ENCODE measurements at places on chromosomes 16 and 17. TPM values are rescaled to one million over a fixed set of nuclear protein-coding genes. Genes with fewer than 3 reads are reported as not detected.

DNA sequence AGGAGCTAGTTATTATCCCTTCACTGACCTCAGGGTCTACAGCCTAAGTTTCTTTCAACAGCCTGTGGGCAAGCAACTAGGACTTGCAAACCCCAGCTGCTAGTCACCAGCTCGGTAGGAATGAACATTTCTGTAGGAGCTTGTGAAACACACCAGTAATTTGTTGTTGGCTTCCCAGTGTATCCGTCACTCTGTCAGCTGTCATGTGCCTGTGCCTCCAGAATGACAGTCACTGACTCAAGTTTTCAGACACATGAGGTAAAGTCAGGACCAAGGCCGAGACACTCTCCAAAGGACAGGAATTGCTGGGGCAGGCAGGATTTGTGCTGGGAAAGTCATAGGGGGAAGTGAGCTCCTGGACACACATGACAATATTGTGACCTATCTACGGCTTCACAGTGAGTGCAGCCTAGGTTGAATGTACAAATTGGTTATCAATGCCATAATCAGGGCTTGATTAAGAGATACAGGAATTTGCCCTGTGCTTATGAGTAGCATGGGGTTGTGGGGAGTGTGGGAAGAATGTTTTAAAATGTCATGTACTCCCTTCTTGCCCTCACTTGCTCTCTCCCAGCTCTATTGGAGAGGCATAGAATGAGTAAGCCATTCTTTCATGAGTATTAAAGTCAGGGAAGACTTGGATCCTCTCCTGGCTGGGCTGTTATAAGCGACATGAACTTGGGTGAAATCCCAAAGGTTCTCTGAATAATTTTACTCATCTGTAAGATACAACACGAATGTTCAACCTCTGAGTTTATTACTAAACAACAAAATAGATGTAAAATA is 391.4 kb downstream of the UTP18 start:
- H3K4me1 ChIP-seq: peaks cover 12% of the 10 kb centered on the region
- H3K27me3 ChIP-seq: peaks cover 2% of the 10 kb centered on the region
- H3K36me3 ChIP-seq: no peaks in the 10 kb centered on the region

- no peak overlapping the region for H3K27ac ChIP-seq
- DNase-seq: no peak
- H3K4me3 ChIP-seq: no peak overlapping the region
- peaks cover 15% of the 10 kb centered on the region for H3K27me3 ChIP-seq
Measured at GRCh38 chr16:51763072-51763661, 612.1 kb upstream of the SALL1 start.

DNA sequence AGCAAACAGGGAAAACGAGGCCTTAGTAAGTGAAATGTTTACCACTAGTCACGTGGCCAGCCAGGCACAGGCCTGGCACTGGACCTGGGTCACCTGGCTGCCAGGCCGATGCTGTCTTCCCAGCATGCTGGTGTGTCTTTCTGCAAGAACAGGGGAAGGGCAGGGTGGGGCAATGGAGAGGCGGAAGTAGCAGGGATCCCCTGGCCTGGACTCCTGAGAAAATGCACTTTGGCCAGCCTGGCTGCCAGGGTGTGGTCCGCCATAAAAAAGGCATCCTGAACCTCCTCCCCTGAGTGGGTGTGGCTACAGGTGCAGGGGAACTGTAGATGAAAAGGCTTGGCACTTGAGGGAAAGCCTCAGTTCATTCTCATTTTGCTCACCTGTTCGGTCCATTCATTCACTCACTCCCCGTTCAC is 1.0 kb upstream of the ANKRD40CL start:
- no peak overlapping the region for H3K27ac ChIP-seq
- no peak for DNase-seq
- no peaks in the 10 kb centered on the region for H3K27me3 ChIP-seq
- H3K36me3 ChIP-seq: no peaks in the 10 kb centered on the region
- no peak overlapping the region for H3K4me3 ChIP-seq
- H3K4me1 ChIP-seq: peaks cover 20% of the 10 kb centered on the region

GRCh38 chr16:80791411-80791810 is 13.0 kb downstream of the CDYL2 start:
- no peak overlapping the region for H3K27ac ChIP-seq
- DNase-seq: no peak
- H3K36me3 ChIP-seq: no peaks in the 10 kb centered on the region
- H3K4me3 ChIP-seq: no peak overlapping the region

DNA sequence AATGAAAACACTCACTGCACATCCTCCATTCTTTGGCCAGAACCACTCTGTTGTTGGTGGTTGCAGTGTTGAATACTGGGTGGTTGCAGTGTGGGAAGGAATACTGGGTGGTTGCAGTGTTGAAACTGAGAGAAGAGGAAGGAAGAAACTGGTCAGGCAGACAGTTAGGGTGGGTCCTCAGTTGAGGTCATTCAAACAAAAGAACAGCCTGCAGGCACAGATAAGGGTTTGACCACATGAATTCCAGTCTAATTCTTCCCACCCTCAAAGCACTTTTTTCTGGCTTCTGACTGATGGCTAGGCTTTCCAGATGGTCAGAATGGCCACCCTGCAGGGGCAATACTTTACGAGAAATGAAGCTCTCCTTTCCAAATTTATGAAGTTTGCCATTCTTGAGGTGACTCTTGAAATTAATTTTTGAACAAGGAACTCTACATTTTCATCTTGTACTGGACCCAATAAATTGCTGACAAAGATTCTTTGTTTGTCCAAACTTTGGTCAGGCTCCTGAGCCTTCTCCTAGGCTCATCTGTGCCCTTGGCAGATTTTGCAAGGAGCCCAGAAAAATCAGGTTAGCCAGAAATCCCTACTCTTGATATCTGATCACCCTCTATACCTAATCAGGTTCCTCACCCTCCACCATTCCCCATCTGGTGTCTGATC is 596.6 kb upstream of the CDH5 start:
- H3K27me3 ChIP-seq: no peaks in the 10 kb centered on the region
- H3K4me1 ChIP-seq: peaks cover 8% of the 10 kb centered on the region
- no peak overlapping the region for H3K27ac ChIP-seq
- H3K4me3 ChIP-seq: no peak overlapping the region
- no peaks in the 10 kb centered on the region for H3K36me3 ChIP-seq
- DNase-seq: no peak

Gene C16orf92
- not detected for total RNA-seq

Gene MYH2
- 42.5 TPM for total RNA-seq

DNA sequence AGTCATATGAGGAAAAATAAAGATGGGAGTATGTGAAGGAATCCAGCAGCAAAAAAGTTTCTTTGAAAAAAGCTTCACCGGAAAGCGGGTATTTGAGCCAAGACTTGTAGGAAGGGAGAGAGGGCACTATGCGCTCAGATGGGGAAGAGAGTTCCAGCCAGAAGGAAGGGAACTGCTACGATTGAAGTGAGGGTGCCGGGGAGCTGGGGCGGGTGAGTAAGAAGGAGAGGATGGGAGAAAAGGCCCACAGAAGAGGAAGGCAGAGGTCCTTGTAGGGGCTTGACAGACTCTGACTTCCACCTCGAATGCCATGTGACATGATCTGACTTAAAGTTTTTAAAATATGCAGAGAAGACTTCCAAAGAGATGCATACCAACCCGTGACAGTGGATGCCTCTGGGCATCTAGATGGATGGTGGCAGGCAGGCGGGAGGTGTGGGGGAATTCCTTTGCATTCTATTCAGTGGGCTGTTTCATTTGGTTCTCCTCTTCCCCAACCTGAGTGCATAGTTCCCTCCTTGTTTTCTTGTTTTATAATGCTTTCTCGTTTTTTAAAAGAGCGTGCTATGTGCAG is 44.9 kb downstream of the CDRT4 start:
- H3K36me3 ChIP-seq: no peaks in the 10 kb centered on the region
- H3K4me1 ChIP-seq: peaks cover 26% of the 10 kb centered on the region
- no peak overlapping the region for H3K4me3 ChIP-seq
- H3K27ac ChIP-seq: no peak overlapping the region

All from muscle of leg (tissue), 16 donors.